ENCODE measurements at places on chromosomes 3 and 15. TPM values are rescaled to one million over a fixed set of nuclear protein-coding genes. Genes with fewer than 3 reads are reported as not detected.

Gene GOLGA6B
- total RNA-seq = not detected

Gene ACOX2
- total RNA-seq = 20.8 TPM

Gene ADAMTSL3
- 41.4 TPM for total RNA-seq

Gene PHLDB2
- total RNA-seq = 99.0 TPM

Gene COL7A1
- total RNA-seq = 16.4 TPM

Gene SNX22
- total RNA-seq = 0.28 TPM

Gene CCNB2
- total RNA-seq = 0.42 TPM

Gene ST3GAL6
- 16.9 TPM for total RNA-seq

Gene ISLR
- total RNA-seq = 76.8 TPM

Gene SOX2
- 0.35 TPM for total RNA-seq

Gene CA12
- 26.8 TPM for total RNA-seq

Gene PLSCR5
- total RNA-seq = not detected

Gene TEX55
- not detected for total RNA-seq

Gene IL16
- 11.1 TPM for total RNA-seq

Gene ERC2
- total RNA-seq = 1.2 TPM

Gene CHRNA7
- 1.9 TPM for total RNA-seq

Gene PARP16
- total RNA-seq = 7.2 TPM

Gene A4GNT
- total RNA-seq = not detected
